ENCODE measurements at places on chromosomes 13 and 19.
A peak's percentile ranks its signal among the peaks of the same experiment; 100 is the strongest.

- no peak for DNase-seq
Observed at GRCh38 chr13:41675306-41675705, 218.0 kb downstream of the RGCC start.

GRCh38 chr19:29400917-29401711, 124.7 kb upstream of the VSTM2B start:
- no peak for DNase-seq

GRCh38 chr19:8814176-8814575, 17.9 kb downstream of the ZNF558 start:
- DNase-seq = no peak

GRCh38 chr13:27500806-27501534, 50.6 kb upstream of the MTIF3 start:
- DNase-seq = no peak

DNA sequence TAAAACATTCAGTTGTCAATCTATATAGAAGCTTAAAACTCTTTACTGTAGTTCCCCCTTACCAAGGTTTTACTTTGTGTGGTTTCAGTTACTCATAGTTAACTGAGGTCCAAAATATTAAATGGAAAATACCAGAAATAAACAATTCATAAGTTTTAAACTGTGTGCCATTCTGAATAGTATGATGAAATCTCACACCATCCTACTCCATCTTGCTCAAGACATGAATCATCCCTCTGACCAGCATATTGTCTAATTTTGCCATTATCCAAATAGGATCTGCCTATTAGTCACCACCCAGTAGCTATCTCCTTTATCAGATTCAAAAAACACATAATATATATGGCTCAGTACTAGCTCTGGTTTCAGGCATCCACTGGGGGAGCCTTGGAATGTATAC, 22.4 kb downstream of the ZNF571 start:
- DNase-seq = no peak

- peak; percentile 77 for DNase-seq
Observed at GRCh38 chr19:7652061-7652641, 15.2 kb downstream of the STXBP2 start.

- no peak for DNase-seq
Observed at GRCh38 chr19:46515879-46516350, 20.2 kb upstream of the PNMA8B start.

DNA sequence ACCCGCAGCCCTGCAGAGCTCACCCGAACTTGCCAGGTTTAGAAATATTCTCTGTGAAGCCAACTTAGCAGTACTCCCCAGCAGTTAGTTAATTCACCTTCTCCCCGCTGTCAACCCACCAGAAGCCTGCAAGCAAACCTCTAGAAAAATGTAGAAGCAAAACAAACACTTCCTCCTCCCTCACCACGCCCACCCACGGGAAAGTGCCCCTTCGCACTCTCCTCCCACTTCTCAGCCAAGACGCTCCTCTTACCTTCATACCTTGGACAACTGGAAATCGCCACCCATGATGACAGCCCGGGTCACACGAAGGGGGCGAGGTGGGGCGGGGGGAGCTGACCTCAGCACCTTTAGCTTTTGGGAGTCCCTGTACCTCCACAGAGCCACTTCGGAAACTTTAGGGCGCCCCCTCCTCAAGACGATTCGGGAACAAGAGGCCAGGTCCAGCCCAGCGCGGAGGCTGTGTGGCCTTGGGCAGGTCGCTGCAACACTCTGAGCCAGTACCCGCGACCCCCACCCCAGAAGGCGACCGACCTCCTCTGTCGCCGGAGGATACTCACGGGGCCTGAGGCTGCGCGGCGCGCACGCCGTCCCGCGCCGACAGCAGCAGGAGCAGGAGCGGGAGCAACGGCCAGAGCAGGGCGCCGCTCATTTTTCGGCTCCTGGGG, 485 bp downstream of the CPAMD8 start:
- no peak for DNase-seq

DNA sequence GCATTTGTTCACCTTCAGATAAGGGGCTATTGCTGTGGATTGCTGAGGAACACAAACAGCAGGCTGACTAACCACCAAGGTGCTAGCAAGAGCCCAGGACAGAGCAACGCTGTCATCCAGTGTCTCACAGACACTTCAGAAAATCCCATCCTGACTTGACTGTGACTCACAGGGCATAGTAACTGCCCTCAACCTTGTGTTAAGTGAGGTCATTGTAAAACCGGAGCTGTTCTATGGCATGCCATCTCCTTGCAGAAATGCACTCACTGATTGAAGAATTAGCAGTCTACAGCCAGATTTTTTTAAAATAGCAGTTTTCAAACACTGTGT, 51.1 kb downstream of the TNFRSF19 start:
- no peak for DNase-seq

- DNase-seq = no peak
Observed at GRCh38 chr13:23763318-23763717, 125.9 kb downstream of the MIPEP start.

DNA sequence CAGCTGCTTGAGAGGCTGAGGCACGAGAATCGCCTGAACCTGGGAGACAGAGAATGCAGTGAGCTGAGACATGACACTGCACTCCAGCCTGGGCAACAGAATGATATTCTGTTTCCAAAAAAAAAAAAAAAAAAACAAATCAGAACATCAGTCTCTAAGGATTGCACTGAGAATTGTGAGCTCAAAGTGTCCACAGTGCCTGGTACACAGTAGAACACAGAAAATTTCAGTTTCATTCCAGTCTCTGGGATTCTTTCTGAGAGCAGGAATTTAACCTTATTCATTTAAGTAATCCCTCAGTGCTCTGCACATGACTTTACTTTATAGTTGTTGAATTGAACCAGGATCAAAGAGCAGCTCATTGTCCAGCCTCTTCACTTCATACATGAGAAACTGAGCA, 25.9 kb upstream of the GATAD2A start:
- no peak for DNase-seq

GRCh38 chr19:48760504-48761205, 5.3 kb downstream of the FGF21 start:
- no peak for DNase-seq

DNA sequence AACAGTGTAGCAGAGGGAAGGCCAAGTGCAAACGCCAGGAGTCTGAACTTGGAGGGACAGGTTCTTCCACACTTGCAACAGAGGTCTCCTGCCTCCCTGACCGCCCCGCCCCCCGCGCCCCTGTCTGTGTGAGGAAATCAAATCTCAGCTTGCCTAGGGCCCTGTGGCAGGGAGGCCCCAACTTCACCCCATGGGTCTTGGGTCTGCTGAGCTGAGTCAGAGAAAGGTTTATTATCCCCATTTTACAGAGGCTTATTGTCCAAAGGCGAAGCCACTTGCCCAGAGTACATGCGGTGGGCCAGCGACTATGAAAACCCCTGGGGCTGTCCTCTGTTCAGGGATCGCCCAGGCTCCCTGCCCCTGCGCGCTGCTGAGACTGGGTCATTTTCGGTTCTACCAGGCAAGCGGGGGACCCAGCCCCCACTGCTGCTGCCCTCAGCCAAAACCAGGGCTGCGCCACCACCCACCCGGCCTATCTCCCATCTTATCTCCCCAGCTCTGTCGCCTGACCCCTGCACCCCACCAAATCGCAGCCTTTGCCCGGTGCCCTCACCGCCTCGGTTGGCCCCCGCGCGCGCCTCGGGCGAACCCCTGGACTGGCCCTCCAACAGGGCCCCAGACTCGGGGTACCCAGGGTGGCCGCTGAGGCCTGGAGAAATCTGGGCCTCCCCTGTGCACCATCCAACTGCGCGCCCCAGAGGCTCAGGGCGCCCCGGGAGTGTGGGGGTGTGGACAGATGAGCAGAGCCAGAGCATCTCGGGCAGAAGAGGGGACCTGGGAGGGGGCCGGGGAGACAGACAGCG, 850 bp upstream of the CERS4 start:
- DNase-seq = no peak

GRCh38 chr13:72469906-72470305, 257.5 kb downstream of the MZT1 start:
- no peak for DNase-seq

DNA sequence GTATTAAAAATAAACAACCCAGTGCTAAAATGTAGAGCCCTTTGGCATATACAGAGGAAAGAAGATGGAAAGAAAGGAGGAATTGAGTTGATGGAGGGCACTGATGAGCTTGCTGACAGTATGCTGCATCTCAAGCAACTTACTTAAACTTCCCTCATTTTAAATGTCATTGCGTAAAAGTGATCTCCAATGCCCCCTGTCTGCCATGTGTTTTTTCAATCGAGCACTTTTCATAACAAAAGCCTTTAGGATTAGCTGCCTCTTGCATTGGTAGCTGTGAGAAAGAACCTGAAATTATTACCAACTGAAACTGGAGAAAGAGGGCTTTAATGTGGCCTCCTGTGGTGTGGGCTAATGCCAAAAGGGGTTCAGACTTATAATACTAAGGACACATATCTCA, 541.6 kb downstream of the SUCLA2 start:
- no peak for DNase-seq

DNA sequence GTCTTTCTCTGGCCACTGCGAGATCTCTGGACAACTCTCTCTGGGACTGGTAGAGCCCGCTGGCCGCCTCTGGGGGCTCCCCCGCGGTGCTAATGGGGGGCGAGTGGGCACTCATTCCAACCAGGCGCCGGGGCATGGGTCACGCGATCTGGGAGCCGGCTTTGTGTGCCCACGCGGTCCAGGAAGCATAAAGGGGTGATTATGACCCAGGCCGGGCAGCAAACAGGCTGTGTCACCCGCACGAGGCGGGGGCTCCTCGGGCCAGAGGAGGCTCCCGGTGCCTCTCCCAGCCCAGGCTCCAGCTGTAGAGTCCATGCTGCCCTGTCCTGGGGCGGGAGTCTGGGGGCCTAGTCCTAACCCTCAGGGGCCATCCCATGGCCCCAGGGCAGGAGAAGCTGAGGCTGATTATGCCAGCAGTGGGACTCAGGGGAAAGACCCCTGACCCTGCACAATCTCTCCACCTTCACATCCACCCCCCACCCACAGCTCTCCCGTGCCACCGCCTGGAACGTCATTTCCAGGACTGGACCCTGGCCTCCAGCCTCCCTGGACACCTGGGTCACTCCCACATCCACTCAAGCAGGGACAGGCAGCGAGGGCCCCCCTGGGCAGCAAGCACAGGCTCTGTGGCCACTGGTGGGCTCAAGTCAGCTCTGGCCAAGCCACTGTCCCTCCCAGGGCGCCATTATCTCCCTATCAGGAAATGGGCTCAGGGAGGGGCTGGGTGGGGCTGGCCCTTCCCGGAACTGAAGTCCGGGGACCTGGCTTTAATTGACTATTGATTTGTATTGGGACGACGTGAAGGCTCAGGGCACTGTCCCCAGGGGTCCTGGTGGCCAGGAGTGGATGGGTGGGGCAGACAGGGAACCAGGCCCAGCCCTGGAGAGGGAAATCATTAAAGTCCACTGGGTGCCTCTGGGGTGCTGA, 50.0 kb downstream of the PTPRS start:
- DNase-seq = no peak

GRCh38 chr19:5125376-5125775, 156.5 kb downstream of the KDM4B start:
- DNase-seq = no peak

GRCh38 chr13:98466634-98467236, 110.2 kb downstream of the STK24 start:
- DNase-seq = no peak

DNA sequence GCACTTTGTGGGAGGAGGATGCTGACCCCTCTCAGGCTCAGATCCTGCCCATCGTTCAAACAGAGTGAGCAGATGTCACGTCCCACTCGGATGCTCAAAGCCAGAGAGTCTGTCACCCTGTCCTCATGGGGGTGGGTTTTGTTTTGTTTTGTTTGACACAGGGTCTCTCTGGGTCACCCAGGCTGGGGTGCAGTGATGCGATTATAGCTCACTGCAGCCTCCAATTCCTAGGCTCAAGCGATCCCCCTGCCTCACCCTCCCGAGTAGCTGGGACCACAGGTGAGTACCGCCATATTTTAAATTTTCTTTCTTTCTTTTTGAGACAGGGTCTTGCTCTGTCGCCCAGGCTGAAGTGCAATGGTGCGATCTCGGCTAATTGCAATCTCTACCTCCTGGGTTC, 4.0 kb downstream of the ADGRE2 start:
- no peak for DNase-seq

DNA sequence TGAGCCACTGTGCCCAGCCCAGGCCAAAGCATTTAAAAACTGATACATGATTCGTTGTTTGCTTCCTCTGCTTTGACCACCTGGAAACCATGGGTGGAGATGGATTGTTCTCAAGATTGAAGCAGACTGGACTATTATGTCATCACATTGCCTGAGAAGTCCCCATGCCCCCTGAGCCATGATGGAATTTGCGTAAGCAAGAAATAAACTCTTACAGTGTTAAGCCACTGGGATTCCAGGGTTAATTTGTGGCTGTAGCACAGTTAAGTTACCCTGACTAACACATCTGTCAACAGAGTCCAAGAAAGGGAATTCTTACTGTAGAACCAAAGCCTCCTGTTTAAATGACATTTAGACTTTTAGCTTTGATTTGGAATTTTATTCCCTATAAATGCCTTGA, 19.4 kb upstream of the DHRS12 start:
- no peak for DNase-seq

- DNase-seq = no peak
Observed at GRCh38 chr13:31773538-31773937, 34.2 kb downstream of the RXFP2 start.

DNA sequence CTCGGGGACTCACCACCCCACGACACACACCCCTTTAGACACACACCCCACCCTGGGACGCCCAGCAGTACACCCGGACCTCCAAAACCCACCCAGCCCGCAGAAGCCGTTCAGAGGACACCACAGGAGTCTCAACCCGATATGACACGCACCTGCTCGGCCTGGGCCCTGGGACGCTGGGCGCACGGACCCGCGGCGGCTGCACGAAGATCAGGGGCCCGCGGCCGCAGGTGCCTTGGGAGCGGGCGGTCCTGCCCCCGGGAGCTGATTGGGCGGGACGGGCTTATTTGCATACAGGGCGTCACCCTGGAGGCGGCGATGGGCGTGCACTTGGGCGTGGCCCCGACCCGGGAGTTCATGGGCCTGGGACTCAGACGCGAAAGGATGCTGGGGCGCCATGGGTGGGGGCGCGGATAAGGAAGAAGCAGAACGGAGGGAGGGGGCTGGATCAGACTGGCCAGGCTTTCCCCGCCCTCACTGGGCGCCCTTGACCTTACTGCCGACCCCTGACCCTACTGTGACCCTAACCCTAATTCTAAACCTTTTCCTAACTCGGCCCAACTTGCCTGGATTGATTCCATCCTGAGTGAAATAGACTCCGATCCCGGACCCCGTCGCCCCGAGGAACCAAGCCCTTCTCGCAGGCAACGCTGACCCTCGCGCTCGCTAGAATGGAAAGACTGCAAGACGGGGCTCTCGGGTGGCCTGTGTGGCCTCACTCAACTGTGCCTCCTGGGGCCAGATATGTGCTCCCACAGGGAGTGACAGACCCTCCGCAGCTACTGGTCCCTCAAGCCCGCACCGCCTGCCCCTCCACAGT, at the start of gene MEF2B:
Gene MEF2B (minus strand): TSS at position 211 of the 820 bp plus-strand sequence. CDS start 19,528 bp downstream, outside the sequence.
- DNase-seq = peak; percentile 47
